ENCODE measurements at places on chromosomes 5 and 9. TPM values are rescaled to one million over a fixed set of nuclear protein-coding genes. Genes with fewer than 3 reads are reported as not detected.

PCSK1 gene
- 4.4 TPM for total RNA-seq

WDR36 gene
- 22.4 TPM for total RNA-seq

QRFP gene
- not detected for total RNA-seq

ECSCR gene
- 8.5 TPM for total RNA-seq
